Central memory CD8-positive, alpha-beta T cell (primary cell): ENCODE measurements at places on chromosomes 3 and 15.

GRCh38 chr3:77464111-77464688 is 424.3 kb downstream of the ROBO2 start:
- no peak for DNase-seq

DNA sequence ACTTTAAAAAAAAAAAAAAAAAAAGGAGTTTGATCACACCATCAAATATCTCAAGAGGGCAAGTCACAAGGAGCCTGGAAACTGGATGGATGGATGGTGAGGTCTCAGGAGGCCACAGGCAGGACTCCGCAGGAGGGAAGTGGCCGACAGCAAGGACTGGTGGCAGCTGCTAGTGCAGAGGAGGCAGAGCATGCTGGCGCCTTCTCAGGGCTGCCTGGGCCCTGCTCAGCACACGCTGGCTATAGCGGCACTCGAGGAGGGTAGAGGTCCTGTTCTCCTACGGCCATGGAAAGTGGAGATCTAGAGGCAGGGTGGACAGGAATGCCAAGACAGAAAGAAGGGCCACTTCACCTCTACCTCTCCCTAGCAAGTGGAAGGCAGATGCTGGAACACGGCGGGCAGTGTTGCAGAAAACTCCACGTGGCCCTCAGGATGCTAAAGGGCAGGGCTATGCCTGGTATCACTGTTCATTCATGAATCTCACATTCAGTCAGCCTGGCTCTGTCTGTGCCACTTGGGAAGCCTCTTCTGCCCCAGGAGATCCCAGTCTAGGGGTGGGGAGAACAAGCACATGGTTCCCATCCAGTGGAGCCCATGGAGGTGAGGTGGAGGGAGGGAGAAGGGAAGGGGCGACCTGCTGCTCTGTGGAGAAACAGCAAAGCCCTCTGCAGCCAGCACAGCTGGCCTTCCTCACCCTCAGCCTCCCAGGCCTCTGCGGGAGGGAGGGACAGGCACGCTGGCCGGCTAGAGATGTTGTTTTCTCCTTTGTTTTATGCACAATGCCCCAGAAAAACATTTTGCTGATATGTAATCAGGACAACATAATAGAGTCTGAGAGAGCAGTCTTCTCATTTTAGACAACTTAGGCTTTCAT is 71.0 kb downstream of the OXNAD1 start:
- DNase-seq: no peak

DNA sequence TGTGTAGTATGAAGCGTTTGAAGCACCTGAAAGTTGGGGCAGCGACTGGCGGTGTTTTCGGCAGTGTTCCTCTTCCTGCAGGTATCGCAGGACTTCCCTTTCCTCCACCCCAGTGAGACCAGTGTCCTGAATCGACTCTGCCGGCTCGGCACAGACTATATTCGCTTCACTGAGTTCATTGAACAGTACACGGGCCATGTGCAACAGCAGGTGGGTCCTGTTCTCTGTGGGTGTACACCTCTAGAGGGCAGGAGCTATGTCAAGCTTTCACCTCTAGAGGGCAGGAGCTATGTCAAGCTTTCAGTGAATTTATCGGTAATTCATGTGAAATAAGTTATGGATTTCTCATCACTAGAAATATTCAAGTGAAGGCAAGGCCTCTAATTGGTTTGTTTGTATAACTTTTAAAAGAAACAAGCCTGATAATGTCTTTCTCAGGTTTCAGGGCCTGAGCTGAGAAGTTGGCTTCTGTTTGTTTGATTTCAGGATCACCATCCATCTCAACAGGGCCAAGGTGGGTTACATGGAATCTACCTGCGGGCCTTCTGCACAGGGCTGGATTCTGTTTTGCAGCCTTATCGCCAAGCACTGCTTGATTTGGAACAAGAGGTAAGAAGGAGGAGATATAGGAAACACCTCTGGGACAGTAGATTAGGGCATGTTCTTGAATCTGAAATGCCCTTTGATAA is 5.3 kb downstream of the TUBGCP4 start:
- DNase-seq: no peak

DNA sequence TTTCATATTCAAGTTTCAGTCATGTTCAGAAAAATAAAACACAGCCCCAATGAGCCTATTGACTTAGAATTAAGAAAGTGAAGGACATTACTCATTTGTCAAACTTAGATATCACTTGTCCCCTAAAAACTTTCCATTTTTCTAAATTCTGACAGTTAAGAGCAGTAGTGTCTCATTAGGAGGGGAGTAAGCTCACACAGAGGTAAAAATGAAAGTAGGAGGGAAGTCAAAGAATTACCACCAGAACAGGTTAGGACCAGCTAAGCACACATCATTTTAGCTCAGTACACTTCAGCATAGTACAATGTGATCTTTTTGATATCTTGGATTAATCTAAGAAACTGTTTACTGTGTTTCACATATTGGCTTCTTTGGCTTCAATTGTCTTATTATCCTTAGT is 64.3 kb downstream of the OSTN start:
- no peak for DNase-seq

GRCh38 chr3:14507305-14507741 is 32.8 kb downstream of the GRIP2 start:
- no peak for DNase-seq
